NCI-H2081 (cell line): ENCODE measurements at places on chromosomes 7 and 10.

DNA sequence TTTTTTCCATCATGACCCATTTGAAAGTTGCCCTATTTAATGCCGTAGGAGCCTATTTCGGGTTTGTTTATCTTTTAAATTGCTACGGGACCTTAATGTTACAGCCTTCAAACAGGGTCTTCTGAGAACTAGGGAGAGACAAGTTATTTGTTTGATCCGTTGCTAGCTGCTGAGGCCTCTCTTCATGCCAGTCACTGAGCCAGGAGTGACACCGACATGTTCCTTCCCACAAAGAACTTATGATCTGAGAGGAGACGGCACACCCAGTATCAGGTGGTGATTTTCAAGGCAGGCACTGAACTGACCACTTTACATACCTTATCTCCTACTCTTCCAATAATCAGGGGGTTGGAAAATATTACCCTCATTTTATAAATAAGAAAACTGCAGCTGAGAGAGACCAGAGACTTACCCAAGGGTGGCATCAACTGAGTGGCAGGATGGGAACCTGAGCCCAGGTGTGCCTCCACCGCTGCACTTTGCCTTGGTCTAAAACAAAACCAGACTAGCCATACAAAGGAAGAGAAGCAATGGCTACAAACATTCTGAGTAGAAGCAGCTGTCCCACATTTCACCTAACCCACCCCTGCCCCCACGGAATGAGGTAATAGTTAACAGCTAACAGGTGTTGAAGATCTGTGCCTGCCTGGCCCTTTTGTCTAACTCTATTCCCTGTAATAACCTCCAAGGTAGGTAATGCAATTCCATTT, 40.5 kb downstream of the PPP1R3C start:
- DNase-seq: peak; percentile 7

- DNase-seq: no peak
Measured at GRCh38 chr7:27397503-27397902, 154.9 kb downstream of the EVX1 start.

DNA sequence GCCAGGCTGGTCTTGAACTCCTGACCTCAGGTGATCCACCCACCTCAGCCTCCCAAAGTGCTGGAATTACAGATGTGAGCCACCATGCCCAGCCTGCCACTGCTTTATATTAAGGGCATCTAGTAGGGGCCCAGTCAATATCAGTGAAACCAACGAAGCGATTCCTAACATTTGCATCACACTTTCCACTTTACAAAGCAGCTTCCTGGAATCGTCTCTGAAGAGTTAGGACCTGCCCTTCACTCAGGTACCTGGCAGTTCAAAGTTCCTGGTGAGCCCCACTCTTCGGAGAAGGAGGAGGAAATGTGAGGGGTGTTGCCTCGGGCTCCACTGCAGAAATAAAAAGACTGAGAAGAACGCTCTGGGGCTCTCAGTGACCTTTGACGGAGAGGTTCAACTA, 31.1 kb upstream of the EZH2 start:
- no peak for DNase-seq

- no peak for DNase-seq
Measured at GRCh38 chr7:64544010-64544409, 18.9 kb downstream of the ZNF680 start.

- no peak for DNase-seq
Measured at GRCh38 chr10:132062116-132062515, 3.6 kb upstream of the JAKMIP3 start.

GRCh38 chr10:3137958-3138726, 34.4 kb downstream of the PITRM1 start:
- no peak for DNase-seq

DNA sequence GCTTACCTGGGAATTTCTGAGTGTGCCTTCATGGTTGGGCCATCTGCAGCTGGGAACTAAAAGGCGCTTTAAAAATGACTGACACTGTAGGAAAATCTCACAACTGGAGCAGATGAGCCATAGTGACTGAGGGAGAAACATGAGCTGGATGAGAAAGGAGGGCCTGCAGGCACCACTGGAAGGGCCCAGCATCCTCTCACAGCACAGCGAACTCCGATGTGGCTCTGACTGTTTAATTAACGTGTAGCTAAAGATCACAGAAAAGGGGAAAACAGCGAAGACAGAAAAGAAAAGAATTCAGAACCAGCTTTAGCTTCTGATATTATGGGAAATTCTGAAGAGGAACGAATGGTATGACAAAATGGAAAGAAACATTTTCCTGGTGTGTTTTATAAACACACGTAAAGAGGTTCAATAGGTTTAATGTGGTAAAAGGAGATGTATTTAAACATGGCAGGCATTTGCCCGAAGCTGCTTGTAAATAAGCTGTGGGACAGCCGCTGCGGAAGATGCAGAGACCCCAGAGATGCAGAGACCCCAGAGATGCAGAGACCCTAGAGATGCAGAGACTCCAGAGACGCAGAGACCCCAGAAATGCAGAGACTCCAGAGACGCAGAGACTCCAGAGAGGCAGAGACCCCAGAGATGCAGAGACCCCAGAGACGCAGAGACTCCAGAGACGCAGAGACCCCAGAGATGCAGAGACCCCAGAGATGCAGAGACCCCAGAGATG, 534.3 kb downstream of the PTPRN2 start:
- no peak for DNase-seq
